ENCODE measurements at places on chromosomes 2 and 18.

- no peak for DNase-seq
Observed at GRCh38 chr2:161028581-161028980, 131.6 kb upstream of the TANK start.

DNA sequence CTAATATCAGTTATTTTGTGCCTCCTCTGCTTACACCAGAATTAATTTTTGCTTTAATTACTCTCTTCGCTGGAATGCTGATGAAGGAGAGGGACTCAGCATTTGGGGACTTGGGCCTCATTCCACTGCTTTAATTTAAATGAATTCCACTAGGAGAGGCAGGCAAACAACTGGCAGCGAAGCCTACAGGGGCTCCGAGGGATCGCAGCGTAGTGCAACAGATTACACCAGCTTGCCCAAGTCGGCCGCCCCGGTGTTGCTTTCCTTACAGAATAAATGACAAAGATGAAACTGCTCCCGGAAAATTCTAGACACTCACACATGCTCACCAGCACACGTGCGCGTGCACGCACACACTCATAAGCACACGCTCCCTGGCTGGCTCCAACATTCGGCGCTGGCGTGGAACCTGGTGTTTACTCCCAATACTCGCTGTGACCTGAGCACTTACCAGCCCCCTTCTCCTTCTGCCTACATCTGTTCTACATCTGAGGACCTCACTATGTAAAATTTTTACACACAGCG lies 175.4 kb downstream of the ZNF521 start:
- DNase-seq: no peak

DNA sequence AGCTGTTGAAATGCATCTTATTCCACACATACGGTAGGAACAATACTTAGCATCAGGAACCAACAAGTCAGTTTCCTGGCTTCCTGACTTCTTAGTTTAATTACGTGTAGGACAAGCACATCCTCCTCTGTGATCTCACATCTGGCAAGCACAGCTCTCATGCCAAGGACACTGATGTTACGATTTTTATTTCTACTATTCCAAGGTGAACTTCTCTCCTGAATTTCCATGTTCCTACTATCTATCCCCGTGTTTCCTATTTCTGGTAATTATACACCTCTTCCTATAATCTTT lies 374.0 kb downstream of the NCKAP5 start:
- DNase-seq: no peak

DNA sequence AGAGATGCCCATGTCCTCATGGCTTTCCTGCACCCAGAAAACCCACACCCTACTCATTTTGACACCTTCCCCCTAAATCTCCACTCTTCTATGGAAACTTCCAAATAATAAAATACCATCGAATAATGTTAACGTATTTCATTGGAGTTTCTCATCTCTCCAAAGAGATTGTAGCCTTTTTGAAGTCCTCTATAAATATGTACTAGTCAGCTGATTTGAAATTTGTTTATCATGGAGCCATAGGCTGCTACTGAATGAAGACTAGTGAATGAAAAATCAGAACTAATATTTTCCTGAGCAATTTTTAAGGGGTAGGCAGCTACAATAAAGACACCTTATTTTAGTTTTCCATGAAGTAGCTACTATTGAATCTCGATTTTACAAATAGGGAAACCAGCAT lies 226.1 kb upstream of the EPAS1 start:
- DNase-seq: no peak

Measured in NCI-H774 (cell line).